Femur (tissue), 1 donor: ENCODE measurements at places on chromosomes 13 and 19.

GRCh38 chr19:50266041-50266440 lies 62.6 kb downstream of the MYH14 start:
- no peak for DNase-seq

- DNase-seq: no peak
Observed at GRCh38 chr13:40600149-40600751, 66.2 kb downstream of the FOXO1 start.

DNA sequence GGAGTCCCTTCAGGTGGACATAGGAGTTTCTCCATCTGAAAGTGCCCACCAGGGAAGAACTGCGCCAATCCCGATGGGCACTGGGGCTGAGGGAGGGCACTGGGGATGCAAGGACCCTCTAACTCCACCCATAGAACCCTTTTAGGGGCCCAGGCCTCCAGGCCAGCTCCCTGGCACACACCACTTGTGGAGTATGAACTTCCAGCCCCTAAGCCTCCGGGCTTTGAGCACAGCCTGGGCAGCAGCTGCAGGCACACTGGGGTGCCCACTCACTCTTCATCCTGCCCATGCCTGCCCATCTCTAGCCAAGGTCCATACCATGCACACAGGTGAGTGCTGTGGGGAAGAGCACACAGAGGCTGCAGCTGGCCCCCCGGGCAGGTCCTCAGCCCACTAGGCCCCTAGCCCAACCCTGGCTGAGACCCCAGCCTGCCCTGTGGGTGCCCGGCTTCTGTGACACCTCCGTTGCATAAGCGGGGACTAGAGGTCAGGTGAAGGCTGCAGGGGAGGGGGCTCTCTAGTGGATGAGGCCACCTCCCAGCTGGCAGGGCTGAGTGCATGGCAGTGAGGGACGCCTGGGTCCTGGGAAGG lies 14.6 kb upstream of the SLC7A10 start:
- DNase-seq: no peak

DNA sequence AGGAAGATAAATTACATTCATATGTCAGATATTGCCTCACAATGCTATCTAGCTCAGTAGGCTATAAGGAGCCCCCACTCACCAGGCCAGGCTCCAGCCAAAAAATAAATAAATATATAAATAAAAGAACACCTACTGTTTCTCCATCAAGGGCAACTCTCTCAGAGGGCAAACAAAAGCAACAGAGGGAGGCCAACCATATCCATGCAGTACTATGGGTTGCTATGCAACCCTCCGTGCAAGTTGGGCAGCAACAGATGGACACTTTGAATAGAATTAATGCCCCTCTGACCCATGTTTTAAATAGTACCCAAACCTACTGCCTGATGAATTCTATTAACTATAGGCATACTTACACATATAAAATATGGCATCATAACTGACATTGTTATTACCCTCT lies 279.8 kb upstream of the EDNRB start:
- DNase-seq: no peak

DNA sequence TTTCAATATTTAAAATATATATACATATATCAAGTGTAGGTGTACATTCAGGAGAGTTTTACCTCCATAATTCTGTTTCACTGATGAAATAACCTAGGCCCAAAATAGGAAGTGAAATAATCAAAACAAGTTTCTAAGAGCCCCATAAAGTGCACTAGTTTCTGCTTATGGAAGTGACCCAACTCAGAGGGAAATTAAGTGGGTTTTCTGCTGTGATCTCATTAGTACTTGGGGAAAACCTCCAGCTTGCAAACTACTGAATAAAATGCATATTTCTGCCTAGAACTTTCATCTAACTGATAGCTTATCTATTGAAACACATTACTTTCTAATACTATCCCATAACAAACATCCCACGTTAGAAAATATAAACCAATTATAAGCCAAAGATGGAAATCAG lies 45.4 kb upstream of the MIR17HG start:
- DNase-seq: no peak
